ENCODE measurements at places on chromosomes 13 and 19. TPM values are rescaled to one million over a fixed set of nuclear protein-coding genes. Genes with fewer than 3 reads are reported as not detected.

The ZNF230 gene
- 4.8 TPM for total RNA-seq

GRCh38 chr13:99496184-99497142 is 4.8 kb upstream of the TM9SF2 start:
- DNase-seq: peak; percentile 94

DNA sequence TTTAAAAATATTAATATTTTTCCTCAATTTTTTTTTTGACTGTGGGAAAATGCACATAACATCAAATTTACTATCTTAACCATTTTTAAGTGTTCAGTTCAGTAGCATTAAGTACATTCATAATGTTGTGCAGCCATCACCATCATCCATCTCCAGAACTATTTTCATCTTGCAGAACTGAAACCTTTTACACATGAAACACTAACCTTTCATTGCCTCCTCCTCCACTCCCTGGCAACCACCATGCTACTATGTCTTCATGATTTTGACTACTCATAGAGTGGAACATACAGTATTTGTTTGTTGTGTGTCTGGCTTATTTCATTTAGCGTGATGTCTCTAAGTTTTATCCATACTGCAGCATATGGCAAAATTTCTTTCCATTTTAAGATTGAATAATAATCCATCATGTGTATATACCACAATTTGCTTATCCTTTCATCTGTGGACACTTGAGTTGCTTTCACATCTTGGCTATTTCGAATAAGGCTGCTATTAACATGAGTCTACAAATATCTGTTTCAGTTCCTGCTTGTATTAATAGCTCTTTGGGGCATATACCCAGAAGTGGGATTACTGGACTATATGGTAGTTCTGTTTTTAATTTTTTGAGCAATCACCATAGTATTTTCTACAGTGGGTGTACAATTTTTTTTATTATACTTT is 376.4 kb downstream of the MTUS2 start:
- no peak for DNase-seq

DNA sequence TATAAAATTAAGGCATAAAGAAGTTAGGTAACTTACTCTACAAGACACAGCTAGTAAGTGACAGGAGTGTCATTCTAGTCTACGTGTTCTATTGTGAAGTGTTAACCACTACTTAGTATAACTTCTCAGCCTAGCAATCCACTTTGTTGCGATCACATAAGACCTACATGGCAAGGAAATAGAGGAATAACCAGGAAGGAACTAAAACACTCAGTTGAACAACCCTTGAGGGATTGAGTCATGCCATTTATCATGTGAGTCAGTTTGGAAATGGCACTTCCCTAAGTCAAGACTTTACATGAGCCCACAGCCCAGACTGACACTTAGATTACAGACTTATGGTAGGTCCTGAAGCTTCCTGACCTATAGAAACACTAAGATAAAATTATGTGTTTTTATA is 279.5 kb upstream of the PCDH20 start:
- DNase-seq: peak; percentile 26

DNA sequence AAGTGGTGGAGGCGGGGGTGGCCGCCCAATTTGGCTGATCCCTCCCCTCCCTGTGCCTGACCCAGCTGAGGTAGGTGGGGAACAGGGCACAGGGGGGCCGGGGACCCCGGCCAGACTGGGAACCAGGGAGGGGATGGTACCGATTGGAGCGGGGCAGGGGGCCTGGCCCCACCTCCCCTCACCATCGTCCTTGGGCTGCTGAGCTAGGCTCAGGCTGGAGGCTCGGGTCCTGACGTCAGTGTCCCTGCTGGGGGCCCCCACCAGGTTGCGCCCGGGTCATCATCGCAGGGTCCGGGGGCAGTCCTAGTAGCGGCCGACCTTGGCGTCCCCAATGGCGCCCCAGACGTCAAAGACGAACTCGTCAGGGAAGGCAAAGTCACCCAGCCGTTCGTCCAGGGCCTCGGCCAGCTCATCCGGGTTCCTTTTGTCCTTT is 3.0 kb upstream of the PTGER1 start:
- DNase-seq: no peak

The LAIR1 gene
- not detected for total RNA-seq

DNA sequence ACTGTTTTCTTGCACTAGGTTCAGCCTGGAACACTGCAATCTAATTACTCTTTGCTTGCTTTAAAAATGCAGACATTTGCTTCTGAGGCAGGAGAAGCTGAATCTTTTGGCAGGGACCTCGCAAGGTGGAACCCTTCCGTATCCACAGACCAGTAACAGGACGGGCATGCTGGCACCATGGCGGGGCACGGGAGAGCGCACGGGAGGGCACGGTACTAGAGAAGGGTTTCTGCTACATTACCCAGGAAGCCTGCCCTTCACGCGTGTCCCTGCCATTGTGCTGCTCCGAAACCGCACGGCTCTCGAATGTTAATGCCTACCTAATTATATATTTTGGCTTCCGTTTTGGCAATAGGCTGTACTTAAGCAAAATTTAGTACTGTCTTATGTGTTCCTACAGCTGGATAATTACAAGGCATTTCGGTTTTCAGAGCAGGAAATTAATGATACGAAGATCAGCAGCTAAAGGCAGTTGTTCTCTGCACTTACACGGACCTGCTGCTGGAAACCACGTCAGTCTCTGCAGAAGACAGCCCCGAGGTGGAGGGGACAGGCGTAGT is 430.4 kb downstream of the IRS2 start:
- DNase-seq: no peak

- no peak for DNase-seq
These were observed 34.5 kb downstream of the MYO9B start for GRCh38 chr19:17109962-17110598.

DNA sequence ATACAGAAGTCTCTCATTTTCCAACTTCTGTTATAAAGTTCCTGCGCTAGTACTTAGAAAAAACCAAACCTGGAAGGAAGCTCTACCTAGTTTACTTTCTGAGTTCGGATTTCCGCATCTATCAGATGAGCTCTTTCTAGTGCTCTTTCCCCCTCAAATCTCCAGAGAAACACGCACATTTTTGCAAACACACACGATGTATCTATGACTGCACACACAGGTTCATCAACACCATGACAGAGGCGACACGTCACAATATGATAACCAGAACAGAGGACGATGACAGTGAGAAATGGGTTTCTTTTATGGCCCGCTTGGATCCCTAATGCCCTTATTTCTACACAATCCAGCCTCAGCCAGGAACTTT is 629 bp upstream of the LRRC63 start:
- DNase-seq: peak; percentile 30

DNA sequence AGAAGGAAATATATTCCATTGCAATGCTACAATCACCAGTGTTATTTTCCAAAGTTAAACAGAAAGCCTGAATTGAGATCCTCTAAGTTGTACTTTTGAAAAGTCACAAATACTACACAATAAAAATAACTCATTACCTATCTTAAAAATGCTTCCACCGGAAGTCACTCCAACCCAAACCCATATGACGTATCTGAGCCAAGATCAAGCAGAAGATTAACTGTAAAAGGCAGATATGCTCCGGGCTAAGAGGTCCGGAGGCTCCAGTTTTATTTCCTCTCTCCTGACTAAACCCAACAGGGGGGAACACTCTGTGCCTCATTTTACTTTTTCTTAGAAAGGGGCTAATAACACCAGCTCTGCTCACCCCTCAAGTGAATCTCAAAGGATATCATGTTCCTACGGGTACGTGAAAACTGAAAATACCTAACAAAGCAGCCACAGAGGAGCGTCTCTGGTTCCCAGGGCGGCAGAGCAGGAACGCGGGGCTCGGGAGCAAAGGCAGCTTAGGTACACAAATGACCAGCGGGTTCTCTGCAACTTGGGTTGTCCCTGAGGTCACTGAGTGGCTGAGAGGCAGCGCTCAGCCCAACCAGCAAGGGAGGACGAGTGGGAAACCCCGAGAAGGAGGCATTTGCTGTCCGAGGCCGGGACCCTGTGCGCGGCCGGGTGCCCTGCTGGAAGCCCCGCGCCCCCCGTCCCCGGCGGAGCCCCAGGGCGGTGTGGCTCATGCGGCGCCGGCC is 750 bp downstream of the RAB20 start:
- DNase-seq: peak; percentile 44

DNA sequence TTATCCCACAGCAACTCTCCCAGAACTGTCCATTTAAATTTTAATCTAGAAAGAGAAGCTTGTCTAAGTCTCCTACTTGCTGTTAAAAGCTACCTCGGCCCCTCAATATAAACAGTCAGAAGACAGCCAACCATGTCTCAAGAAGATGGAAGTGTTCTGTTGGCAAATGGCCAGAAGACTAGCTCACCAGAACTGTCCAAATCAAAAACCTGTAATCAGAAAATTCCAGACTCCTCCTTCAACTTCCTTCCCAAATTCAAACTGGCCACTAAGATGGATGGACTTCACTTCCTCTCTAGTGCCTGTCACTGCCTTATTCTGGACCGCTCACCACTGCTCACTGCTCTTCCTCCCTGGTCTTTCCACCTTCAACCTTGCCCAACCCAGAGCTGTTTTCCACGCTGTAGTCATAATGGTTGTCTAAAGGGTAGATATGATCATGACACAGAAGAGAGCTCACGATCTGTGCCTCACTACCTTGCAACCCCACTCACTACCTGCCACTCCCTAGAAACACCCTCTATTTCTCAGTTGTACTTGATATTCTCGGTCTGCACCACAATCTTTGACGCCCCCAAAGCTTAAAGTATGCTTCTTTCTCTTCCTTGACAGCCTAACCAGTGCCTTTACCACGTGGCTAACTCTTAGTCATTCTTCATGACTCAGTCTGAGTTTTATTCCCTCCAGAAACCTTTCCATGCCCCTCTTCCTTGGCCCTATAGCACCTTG is 9.2 kb downstream of the FGF14 start:
- no peak for DNase-seq

- DNase-seq: no peak
These were observed 887.3 kb downstream of the DIAPH3 start for GRCh38 chr13:59276436-59276835.

The NMRK2 gene
- not detected for total RNA-seq

GRCh38 chr13:39787086-39787487 is 131.6 kb downstream of the COG6 start:
- no peak for DNase-seq

GRCh38 chr19:27846944-27847343 is 1366.0 kb downstream of the UQCRFS1 start:
- DNase-seq: no peak

The FUT3 gene
- total RNA-seq: not detected

The CEACAM8 gene
- not detected for total RNA-seq

GRCh38 chr19:38683393-38684077 is 36.1 kb downstream of the ACTN4 start:
- DNase-seq: peak; percentile 94

The TNNT1 gene
- 32.5 TPM for total RNA-seq

- DNase-seq: no peak
These were observed 12.9 kb downstream of the TMEM143 start for GRCh38 chr19:48350856-48351255.

DNA sequence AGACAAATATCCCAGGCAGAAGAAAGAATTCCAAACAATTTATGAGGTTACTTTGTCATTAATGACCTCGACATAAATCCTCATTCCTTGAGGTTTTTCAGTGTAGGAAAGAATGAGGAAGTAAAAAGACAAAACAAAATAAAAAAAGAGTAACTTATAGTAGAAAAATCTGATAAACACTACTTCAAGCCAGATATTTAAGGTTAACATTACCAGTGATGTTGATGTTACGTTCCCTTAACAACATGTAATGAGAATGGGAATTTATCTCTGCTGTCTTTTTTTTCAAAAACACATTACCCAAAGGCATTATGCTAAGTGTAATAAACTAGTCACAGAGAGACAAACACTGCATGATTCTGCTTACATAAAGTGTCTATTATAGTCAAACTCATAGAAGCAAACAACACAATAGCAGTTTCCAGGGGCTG is 935.1 kb downstream of the SLITRK1 start:
- no peak for DNase-seq

The KLHL26 gene
- total RNA-seq: 7.5 TPM

GRCh38 chr19:5314012-5314906 is 26.4 kb downstream of the PTPRS start:
- DNase-seq: peak; percentile 50

- DNase-seq: no peak
These were observed 547 bp downstream of the KCNN1 start for GRCh38 chr19:17967257-17968051.

GRCh38 chr13:41008349-41008980 is 10.7 kb downstream of the ELF1 start:
- peak; percentile 59 for DNase-seq

DNA sequence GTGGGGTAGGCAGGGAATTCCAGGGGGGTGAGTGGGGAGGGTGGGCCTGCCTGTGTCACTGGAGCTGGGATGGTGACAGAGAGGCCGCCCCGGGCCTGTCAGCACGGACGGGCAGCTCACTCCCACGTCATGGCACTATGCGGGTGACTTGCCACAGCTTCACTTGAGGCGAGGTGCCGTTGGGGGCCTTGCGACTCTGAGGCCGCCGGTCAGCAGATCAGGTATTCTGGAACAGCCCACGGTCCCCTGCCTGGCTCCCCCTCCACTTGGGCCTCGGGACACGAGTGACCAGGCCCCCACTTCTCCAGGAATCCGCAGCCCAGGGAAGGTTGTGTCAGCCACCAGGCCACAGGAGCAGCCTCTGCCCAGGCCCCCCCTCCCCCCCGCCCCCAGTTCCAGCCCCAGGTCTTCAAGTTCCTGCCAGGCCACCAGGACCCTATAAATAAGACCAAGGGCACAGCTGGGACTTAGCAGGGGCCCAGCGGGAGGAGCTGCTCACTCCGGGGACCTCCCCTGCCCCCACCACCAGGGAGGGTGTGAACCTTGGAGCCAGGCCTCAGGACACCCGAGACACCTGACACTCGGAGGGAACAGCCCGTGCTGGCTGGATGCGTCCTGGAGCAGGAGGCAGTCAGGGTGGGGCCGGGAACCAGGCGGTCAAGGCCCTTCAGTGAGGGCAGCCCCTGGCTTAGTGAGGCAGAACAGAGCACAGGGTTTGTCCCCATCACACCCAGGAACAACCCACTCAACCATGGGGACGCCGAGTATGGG is 2.7 kb upstream of the MIDN start:
- DNase-seq: no peak

GRCh38 chr19:5154129-5154798 is 185.4 kb downstream of the KDM4B start:
- no peak for DNase-seq

The ICAM5 gene
- total RNA-seq: 15.8 TPM

GRCh38 chr13:79710376-79710775 is 229.4 kb downstream of the NDFIP2 start:
- DNase-seq: peak; percentile 82

The F7 gene
- not detected for total RNA-seq

The PROZ gene
- not detected for total RNA-seq

Data from RPMI7951 (cell line).